ENCODE measurements at places on chromosomes 5 and 9. TPM values are rescaled to one million over a fixed set of nuclear protein-coding genes. Genes with fewer than 3 reads are reported as not detected.

INPP5E gene
- 12.6 TPM for total RNA-seq

PCDHB16 gene
- total RNA-seq, result 0.06 TPM

IL5 gene
- not detected for total RNA-seq

BTNL9 gene
- total RNA-seq, result 0.83 TPM

TICAM2 gene
- total RNA-seq, result 1.1 TPM

DRD1 gene
- 0.48 TPM for total RNA-seq

FABP6 gene
- total RNA-seq, result 0.99 TPM

TMEFF1 gene
- total RNA-seq, result 1.8 TPM

PCAT7 gene
- 0.78 TPM for total RNA-seq

RNF180 gene
- total RNA-seq, result 0.45 TPM

TRIM7 gene
- total RNA-seq, result 45.8 TPM

IFNA17 gene
- not detected for total RNA-seq

FLT4 gene
- 3.1 TPM for total RNA-seq

LRRC8A gene
- 52.8 TPM for total RNA-seq

FCN2 gene
- not detected for total RNA-seq

DCP2 gene
- 12.1 TPM for total RNA-seq

FAM193B gene
- 24.9 TPM for total RNA-seq

CCNI2 gene
- total RNA-seq, result not detected

EIF4E1B gene
- total RNA-seq, result not detected

OTP gene
- 0.03 TPM for total RNA-seq

TMC1 gene
- total RNA-seq, result not detected

CDKN2B-AS1 gene
- total RNA-seq, result not detected

GZMA gene
- not detected for total RNA-seq

SPATA31D1 gene
- not detected for total RNA-seq

TMED7 gene
- total RNA-seq, result 51.7 TPM

FAM221B gene
- total RNA-seq, result not detected

PTRH1 gene
- total RNA-seq, result 18.9 TPM

SMIM3 gene
- 4.1 TPM for total RNA-seq

CDH10 gene
- 0.18 TPM for total RNA-seq

Data from A549 treated with CORT108297 at 1 μM for 4 hours (cell line).